ENCODE measurements at places on chromosomes 16 and 17.

DNA sequence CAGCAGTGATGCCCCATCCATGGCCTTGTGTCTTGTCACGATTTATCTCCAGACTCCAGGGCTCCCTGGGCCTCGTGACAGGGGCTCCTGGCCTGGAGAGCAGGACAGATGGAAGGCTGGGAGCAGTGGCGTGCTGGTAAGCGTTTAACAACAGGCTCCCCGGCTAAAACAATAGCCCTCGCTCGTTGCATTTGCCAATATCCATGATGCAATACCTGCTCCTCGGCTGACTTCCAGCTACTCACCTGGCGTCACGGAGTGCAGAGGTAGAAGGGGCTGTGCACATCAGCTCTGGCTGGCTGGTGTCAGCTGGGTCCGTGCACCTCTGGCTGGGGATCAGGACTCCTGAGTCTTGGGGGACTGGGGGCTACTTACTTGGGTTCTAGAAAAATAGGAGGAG is 1.5 kb upstream of the BICDL2 start:
- DNase-seq: no peak

DNA sequence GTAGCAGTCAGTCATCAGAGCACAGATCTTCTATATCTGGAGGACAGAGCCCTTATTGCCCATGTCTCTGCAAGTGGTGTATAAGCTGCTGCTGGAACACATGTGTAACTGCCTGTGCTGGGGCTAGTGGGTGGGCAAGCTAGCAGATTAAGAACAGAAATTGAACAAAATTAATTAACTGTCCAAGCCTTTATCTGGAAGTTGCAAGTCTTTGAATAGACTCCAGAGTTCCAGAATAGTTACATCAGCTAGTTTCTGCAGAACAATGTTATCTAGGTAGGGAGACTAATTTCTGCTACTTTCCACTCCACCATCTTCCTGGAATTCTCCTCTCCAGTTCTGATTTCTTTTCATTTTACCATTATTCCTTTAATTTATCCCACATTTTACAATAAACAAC is 287.3 kb downstream of the ZFHX3 start:
- DNase-seq: no peak

- no peak for DNase-seq
These were observed 14.1 kb upstream of the WSCD1 start for GRCh38 chr17:6056104-6056503.

GRCh38 chr17:41624208-41625101 is at the start of gene KRT17:
KRT17 (minus strand) TSS chr17:41624575; CDS start chr17:41624509, 66 bp downstream.
- DNase-seq: no peak

All from T-helper 17 cell (primary cell).